Inflammatory macrophage (primary cell): ENCODE measurements at places on chromosomes 13 and 19.

DNA sequence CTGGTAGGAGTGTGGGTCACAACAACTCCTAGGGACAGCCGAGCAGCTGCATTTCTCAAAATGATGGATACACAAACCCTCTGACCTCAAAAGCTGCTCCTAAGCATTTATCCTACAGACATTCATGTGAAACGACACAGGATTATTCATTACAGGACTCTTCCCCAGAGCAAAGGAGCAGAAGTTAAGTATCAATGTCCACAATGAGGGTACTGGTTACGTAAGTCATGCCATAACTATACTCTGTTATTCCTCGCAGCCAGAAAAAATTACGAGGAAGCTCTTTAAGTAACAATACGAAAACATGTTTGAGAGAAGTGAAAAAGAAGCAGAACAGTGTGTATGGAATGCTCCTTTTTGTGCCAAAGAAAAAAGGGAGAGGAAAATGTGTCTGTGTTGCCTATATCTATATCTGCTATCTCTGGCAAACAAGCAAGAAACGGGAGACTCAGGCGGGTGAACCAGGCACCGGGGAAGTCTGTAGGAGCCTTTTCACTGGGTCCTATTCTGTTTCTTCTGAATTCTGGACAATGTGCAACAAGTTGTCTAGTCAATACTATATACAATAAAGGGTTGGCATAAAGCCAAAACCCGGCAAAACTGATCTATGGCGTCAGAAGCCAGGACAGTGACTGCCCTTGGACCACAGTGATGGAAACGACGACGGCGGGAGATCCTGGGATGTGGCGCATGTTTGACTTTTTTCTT is 1.3 kb downstream of the ISOC2 start:
- DNase-seq, result no peak

GRCh38 chr13:114070098-114070799 is 62.2 kb downstream of the RASA3 start:
- DNase-seq, result no peak

- peak; percentile 66 for DNase-seq
These were observed 287.3 kb downstream of the COG6 start for GRCh38 chr13:39942552-39943273.

DNA sequence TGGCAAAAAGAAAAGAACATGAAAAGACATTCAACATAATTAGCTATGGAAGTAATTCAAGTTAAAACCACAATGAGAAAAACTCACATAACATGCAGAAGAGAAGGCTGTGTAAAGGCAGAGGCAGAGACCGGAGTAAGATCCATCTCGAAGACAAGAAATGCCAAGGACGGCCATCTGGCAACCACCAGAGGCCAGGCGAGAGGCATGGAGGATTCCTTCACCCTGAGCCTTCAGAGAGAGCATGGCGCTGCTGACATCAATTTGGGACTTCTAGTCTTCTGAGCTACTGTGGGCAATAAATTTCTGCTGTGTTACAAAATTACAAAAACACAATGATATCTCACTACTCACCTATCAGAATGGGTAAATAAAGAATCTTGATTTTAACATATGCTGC is 381.0 kb downstream of the TSHZ3 start:
- no peak for DNase-seq

- no peak for DNase-seq
These were observed 280.6 kb downstream of the DCLK1 start for GRCh38 chr13:35850569-35850968.

DNA sequence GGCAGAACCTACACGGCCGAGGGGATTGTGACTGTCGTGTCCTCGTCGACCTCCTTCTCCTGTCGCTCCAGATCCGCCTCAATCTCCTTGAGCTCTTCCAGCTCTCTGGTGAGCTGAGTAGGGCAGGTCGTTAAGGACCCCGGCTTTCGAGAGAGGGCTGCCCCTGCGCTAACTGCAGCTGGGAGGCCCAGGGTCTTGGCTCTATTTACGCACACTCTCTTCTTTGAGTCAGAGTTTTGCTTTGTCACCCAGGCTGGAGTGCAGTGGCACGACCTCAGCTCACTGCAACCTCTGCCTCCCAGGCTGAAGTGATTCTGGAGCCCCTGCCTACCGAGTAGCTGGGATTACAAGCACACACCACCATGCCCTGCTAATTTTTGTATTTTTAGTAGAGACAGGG is 7.6 kb downstream of the SPC24 start:
- no peak for DNase-seq

GRCh38 chr13:75762955-75763354 is 126.8 kb downstream of the LMO7 start:
- DNase-seq, result no peak
